Left hindlimb (tissue), 1 donor: ENCODE measurements at places on chromosomes 6 and 20.
A peak's percentile ranks its signal among the peaks of the same experiment; 100 is the strongest.

DNA sequence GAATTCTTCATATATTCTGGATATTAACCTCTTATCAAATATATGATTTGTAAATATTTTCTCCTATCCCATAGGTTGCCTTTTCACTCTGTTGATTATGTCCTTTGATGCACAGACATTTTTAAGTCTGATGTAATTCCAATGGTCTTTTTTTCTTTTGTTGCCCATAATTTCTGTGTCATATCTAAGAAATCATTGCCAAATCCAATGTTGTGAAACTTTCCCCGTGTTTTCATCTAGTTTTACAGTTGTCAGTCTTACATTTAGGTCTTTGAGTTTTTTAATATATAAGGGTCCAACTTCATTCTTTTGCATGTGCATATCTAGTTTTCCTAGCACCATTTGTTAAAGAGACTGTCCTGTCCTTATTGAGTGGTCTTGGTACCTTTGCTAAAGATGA is 111.5 kb downstream of the SESN1 start:
- DNase-seq: no peak

- no peak for DNase-seq
Observed at GRCh38 chr20:8155229-8155628, 23.2 kb downstream of the PLCB1 start.

GRCh38 chr6:112595841-112596240 is 248.7 kb downstream of the RFPL4B start:
- no peak for DNase-seq

DNA sequence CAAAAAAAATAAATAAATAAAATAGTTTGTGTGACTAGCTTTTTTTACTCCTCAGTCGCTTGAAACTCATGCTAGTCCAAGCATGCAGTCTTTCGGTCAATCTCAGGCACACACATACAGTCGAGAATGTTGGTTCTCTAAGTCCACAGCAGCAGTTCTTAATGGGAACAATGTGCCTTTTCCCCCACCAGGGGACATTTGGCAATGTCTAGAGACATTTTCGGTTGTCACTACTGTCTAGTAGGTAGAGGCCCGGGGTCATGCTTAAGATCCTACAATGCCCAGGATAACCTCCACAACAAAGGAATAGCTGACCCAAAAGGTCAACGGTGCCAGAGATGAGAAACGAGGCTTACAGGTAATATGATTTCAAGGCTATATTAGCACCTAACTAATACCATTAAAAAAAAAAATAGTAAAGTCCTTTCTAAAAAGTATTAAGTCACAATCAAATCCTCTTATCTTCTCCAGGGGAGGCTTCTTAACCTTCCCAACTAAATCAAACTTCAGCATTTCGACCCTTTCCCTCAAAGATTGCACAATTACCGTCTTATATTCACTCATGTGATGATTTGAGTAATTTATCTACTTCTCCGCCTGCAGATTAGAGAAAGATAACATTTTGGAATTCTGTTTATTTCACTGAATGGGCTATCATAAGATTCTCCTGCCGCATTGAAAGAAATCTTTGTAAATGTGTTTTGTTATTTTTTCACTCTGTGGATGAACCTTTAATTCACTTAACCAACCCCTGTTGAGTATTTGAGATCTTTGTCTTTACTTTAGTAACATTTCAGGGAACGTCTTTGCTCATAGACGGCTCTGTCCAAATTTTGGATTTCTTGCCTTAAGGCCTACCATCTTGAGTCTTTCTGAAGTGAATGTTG is 8.1 kb upstream of the SALL4 start:
- no peak for DNase-seq

DNA sequence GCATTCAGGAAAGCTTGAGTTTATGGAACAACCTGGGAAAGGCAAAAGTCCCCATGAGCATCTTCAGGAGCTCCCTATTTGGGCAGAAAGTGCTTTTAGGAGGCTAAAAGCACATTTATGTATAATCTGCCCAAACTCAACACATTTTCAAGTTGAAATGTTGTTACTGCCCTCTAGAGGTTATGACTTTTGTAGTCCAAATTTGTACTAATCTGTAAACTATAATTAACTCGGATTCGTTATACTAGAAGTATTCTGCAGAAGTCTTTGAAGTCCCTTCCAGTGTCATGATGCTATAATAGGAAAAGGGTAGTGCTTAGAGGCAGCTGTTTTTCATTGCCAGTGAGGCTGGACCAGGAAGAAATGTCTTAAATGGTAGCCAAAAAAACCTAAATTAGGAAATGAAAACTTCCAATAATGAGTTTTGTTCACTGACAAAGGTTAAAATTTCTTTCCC is 44.8 kb upstream of the EMILIN3 start:
- DNase-seq: no peak

- no peak for DNase-seq
Observed at GRCh38 chr6:3009930-3010329, 10.2 kb downstream of the NQO2 start.

GRCh38 chr6:89198235-89198634 is 18.9 kb downstream of the GABRR1 start:
- no peak for DNase-seq

DNA sequence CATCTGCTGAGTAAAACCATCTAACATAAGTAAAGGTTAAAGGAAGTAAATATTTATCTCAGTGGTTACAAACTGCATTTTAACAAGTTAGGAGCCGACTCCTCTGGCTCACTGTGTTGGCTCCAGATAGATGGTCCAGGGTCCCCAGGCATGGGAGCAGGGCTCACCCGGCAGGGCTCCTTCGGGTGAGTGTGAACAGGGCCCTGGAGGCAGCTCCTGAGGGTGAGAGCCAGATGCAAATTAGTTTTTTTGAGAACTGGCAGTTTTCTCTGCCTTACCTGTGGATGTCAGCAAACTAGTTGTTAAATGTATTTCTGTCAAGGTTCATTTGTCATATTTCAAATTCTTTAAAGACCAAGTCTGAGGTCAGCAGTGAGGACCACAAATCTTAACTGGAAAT is 21.5 kb downstream of the TPBG start:
- no peak for DNase-seq

- DNase-seq: no peak
Observed at GRCh38 chr20:63232235-63233060, 3.3 kb upstream of the BIRC7 start.

DNA sequence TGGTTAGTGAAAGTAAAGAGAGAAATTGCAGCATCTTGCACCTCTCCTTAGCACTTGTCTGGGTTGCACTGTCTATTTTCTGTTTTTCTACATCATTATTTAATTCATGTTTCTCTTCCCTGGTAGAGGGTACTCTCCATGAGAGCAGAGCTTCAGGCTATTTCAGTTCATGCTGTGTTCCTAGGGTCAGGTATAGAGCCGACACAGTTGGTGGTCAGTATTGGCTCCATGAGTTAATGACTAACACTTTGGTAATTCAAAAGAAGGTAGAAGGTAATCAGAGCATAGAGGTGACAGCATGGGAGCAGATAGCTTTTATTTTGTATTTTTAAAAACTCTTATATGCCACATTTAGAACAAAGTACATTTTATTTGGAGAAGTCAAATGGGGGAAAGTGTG is 42.7 kb downstream of the RIMS1 start:
- no peak for DNase-seq

GRCh38 chr20:3067139-3068014 is 4.0 kb upstream of the OXT start:
- DNase-seq: no peak

DNA sequence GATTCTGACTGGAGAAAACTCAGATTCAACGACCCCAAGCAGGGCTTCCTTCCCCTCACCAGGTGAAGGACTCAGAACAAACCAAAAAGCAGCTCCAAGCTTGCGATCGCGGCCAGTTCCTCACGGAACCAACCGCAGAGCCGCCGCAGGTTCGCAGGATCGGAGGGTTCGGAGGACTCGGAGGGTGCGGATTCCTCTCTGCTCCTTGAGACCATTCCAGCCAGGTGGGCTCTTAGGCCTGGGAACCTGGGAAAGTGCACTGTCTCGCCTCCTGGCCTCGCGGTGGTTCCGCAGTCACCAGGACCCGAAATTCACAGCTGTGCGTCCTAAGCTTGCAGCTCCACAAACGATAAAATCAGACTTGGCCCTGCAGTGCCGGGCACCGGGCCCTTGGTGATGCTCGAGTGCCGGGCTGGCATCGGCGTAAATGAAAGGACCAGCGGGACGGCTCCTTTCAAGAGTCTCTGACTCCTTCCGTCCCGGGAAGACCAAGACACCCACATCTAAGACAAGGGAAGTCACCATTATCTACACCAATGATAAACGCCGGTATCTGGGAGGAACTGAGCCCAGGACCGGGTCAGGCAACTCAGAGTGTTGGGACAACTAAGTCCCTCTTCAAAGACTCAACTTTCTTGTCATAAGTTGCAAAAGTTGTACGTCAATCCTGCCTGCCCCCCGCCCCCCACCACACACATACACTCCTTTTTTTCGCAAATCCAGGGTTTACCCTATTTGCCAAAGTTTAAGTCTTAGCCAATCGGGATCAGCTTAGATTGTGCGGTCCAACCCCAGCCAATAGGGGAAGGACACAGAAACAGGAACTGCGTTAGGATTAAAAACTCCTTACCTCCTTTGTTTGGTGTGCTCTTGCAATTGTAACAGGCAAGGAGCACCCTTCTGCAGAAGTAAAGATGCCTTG is 69.8 kb upstream of the PRSS16 start:
- peak; percentile 88 for DNase-seq

GRCh38 chr6:137549106-137549505 is 54.9 kb upstream of the OLIG3 start:
- no peak for DNase-seq

DNA sequence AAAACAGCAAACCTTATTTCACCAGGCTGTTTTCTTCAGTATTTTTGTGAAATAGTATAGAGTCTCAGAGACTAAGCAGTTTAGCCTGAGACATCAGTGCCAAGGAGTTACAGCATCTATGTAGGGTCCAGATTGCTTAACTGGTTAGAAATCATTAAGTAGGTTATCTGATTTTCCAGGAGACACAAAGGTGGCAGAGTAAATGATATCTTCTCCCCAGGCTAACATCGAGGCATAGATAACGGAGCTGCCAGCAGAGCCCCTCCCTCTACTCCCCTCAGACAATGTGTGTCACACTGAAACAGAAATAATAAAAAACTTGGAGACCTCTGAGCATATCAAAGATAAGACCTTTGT is 473.0 kb upstream of the CITED2 start:
- DNase-seq: no peak

DNA sequence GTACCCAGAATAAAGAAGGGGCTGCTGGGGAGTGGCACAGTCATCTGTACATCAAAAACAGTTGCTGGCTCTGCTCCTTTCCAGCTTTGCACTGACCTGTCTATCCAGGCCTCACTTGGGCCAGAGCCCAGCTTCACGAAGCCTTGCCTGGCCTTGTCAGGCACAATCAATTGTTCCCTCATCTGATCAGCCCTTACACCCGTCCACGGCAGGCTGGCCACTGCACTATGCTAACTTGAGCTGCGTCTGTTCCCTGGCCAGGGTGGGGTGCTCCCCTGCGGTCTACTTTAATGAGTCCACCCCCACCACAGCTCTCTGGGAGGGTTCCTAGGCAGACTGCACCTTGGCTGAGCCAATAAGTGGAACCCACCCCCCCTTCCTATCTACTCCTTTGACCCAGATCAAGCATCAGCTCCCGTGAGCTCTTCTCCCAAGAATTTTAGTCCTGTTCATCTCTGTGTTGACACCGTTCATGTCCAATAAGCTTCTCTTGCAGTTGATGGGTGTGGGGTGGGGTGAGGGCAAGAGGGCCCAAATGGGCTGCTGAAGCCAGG is 74.3 kb upstream of the MLN start:
- no peak for DNase-seq

DNA sequence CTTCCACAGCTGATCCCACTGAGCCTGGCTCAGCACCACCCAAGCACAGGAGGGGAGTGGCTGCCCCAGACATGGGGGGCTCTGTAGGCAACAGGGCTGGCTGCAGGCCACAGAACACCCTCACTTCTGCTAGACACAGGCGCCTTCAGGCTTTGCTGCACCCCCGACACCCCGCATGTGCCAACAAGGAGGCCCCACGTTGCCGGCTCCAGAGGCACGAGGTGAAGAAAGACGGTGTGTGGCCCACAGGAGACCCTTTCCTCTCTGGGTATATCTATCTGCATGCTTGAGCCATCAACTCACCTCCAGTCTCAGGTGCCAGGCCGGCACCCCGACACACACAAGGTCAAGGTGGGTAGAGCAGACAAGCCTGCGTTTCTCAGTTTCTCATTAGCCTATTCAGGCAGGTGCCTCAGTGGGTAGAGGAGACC is 158.3 kb downstream of the DLL1 start:
- DNase-seq: peak; percentile 17
